ENCODE measurements at places on chromosomes 6 and 20.

DNA sequence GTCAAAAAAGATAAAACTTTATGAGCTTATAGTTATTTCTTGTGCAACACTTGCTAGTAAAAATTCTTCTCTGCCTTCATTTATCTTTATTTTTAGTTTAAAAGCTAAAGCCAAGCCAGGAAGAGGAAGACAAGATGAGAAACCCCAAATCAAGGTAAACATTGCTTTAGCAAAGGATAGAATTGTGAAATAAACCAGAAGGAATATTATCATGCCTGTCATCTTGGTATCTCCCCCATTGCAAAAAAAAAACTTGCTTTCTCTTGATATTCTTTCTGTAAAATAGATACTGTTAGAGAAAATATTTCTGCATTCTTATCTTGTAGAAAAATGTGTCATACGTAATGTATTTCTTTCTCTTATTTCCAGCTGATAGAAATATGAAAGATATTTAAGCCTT is 432.8 kb downstream of the GJA1 start:
- no peak for DNase-seq

- no peak for DNase-seq
These were observed 155.9 kb downstream of the TAF4 start for GRCh38 chr20:61909821-61910220.

DNA sequence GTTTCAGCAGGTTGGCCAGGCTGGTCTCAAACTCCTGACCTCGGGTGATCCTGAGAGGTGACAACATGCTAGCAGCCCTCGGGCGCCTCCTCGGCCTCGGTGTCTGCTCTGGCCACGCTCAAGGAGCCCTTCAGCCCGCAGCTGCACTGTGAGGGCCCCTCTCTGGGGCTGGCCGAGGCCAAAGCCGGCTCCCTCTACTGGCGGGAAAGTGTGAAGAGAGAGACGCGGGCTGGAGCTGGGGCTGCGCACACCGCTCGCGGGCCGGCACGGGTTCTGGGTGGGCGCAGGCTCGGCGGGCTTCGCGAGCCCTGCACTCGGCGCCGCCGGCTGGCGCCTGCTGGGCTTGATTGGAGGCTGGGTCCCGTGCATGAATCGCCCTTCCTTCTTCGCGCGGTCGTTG is 80.8 kb upstream of the RBM24 start:
- DNase-seq: no peak

GRCh38 chr6:99521633-99522151 is 6.5 kb upstream of the USP45 start:
- DNase-seq: no peak

GRCh38 chr6:161400671-161401070 is 126.8 kb upstream of the AGPAT4 start:
- DNase-seq: no peak

- DNase-seq: no peak
These were observed 186.5 kb downstream of the PRKN start for GRCh38 chr6:162541019-162541601.

DNA sequence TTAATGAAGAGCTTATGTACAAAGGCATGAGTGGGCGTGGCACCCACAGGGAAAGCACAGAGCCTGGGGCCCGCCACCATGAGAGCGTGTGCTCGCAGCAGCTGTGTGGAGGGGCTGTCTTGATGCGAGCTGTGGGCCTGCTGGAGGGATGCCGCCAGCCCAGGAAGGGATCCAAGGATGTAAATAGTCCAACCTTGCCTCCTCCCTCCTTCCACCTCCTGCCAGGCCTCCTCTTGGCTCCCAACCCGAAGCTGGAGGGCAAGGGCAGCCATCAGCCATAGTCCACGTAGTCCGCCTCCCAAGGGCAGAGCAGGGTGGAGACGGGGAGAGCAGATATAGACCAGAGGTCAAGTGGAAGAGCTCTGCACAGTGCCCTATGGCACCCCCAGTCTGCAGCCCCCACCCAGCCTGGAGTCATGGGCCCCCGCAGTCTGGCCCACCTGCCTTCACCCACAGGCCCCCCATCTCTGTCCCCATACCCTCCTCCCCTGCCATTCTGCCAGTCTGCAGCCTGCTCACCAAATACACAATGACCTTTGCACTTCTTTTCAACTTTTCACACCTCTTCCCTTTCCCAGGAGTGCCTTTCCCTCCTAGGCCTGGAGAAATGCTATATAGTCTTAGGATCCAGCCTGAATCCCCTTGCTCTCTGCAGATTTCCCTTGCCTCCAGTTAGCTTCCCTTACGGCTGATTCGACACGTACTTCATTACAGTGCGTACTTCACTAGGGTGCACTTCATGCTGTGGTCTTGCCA is 77.1 kb downstream of the SHLD1 start:
- no peak for DNase-seq

GRCh38 chr6:2956930-2957685 is 14.3 kb downstream of the SERPINB6 start:
- DNase-seq: no peak

GRCh38 chr6:44849806-44850205 is 462.3 kb downstream of the CDC5L start:
- DNase-seq: no peak

GRCh38 chr6:133921249-133921859 is 31.7 kb upstream of the TBPL1 start:
- peak; percentile 80 for DNase-seq

- DNase-seq: no peak
These were observed 6.5 kb upstream of the C6orf136 start for GRCh38 chr6:30640481-30640880.

DNA sequence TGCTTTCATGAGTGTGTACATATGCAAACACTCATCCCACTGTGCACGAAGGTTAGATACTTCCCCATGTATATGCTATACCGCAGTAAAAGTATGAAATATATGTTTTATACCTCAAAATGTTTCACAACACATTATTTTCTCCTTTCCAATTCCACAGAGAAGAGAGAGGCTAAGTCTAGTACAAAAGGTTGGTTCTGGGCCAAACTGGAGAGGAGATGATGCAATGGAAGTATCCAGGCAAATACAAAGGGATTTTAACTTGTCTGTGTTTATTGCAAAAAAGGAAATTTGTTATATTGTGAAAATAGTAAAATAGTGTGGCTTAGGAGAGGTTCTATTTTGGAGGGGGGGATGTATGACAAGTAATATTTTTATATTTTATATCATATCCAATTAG is 112.6 kb downstream of the PLCB1 start:
- DNase-seq: no peak

GRCh38 chr6:166418691-166419143 is 36.0 kb upstream of the MPC1 start:
- DNase-seq: no peak

GRCh38 chr20:15905661-15906060 is 667.6 kb downstream of the KIF16B start:
- DNase-seq: no peak

DNA sequence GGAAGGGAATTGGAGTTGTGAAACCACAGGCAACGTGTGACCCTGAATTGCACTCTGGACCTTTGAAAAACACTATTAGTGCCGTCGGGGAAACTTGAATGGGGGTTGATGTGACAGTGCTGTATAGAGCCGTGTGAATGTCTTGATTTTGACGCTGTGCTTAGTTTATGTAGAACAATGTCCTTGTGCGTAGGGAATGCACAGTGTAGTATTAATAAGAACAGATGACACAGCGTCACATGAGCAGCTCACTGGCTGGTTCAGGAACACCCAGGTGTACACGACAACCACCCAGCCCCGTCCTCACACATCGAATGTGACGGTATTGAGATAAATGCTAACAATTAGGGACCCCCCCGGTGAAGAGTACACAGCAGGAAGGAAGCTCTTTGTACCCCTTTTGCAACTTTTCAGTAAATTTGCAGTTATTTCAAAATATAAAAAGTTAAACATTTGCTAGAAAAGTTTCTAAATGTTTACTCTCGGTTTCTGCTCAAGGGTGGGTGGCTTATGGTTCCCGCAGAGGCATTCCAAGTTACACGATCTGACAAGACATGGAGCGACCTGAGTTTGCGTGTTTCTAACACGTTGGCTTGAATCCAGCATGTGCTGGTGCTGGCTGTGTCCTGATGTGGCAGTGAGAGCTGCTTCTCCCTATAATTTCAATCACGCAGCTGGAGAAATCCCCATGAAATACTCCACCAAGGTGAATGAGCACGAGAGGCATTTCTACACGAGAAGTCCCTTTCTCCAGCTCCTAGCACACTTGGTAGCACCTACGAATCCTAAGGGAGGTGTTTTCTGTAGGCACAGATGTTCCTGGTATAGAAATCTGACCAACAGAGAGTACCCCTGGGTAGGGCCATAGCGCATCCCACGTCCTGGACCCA is 208.0 kb upstream of the EXOC2 start:
- DNase-seq: no peak

GRCh38 chr6:144678844-144679243 is 393.7 kb downstream of the UTRN start:
- no peak for DNase-seq

DNA sequence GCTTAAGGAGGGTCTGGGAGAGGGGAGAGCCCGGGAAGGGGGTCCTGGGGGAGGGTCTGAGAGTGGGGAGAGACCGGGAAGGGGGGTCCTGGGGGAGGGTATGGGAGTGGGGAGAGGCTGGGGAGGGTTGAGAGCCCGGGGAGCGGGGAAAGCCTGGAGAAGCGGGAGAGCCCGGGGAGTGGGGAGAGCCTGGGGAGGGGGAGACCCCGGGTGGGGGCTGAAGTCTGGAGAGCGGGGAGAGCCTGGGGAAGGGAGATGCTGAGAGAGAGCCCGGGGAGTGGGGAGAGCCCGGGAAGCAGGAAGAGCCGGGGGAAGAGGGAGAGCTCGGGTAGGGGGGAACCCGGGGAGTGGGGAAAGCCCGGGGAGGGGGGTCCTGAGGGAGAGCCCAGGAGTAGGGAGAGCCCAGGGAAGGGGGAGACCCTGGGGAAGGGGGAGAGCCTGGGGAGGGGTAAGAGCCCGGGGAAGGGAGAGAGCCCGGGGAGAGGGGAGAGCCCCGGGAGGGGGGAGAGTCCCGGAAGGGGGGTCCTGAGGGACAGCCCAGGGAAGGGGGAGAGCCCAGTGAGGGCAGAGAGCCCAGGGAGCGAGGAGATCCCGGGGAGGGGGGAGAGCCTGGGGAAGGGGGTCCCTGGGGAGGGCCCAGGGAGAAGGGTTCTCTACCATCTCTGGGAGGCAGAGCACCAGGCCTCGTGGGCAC is 148.5 kb downstream of the SYNDIG1 start:
- DNase-seq: no peak

GRCh38 chr6:121993362-121993761 is 406.1 kb upstream of the HSF2 start:
- no peak for DNase-seq

DNA sequence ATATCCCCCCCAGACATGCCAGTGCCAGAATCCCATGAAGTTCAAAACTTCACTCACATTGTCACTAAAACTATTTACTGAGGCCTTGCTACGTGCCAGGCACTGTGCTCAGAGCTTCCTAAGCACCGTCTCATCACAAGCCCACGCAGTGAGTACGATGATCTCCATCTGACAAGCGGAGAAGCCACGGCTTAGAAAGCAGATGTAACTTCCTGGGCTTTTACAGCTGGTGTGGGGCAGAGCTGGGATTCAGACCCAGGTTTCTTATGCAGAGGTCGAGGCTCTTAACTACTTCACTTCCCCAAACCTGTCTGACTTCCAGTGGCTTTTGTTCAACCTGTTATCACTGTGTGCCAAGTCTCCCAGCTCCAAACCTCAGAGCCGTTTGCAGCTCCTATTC is 8.3 kb downstream of the MDGA1 start:
- no peak for DNase-seq

- no peak for DNase-seq
These were observed 26.5 kb upstream of the ID1 start for GRCh38 chr20:31578448-31579138.

Data from HEK293T (cell line).